ENCODE measurements at places on chromosomes 3 and 15.

GRCh38 chr15:69565066-69565655 is 112.5 kb downstream of the RPLP1 start:
- DNase-seq = no peak

GRCh38 chr3:190169877-190170276 is 49.2 kb upstream of the P3H2 start:
- no peak for DNase-seq

DNA sequence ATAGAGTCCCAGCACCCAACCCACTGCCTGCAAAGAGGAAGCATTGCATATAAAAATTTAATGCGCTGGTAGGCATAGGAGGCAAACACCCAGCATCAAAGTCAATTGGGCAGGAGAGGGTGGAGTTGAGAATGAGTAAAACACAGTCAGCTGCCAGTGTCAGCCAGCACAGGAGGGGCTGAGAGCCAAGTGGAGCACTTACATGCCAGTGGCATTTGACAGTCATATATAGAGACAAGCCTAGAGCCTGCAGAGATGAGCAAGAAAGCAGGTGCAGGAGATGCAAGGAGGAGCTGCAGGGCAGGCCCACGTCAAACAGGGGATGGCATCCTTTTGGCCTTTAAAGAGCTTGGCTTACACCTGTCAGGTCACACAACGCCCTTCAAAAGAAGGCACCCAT is 27.6 kb upstream of the ZFAND6 start:
- no peak for DNase-seq

- no peak for DNase-seq
Observed at GRCh38 chr3:183536238-183536880, 19.1 kb downstream of the KLHL6 start.

GRCh38 chr3:171149526-171150116 is 123.1 kb upstream of the SLC2A2 start:
- DNase-seq = no peak

DNA sequence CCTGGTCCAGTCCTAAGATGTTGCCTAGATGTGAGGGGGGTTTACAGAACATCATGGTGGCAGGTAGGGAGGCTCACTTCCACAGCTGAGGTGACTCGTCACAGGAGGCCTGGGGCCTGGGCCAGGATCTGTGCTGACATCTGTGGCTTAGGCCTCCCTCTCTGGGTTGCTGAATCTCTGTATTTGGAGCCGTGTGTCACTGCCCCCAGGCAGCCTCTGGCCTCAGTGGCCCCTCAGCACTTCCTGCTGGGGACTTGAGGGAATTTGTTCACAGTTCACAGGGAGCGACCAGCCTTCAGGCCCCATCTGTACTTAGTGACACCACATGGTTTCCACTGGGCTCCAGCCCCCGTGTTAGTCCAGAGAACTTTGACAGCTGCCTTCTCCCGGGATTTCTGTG is 41.7 kb upstream of the ADAMTSL3 start:
- no peak for DNase-seq

GRCh38 chr3:166785876-166786275 is 594.2 kb downstream of the ZBBX start:
- DNase-seq = no peak

GRCh38 chr15:63517628-63518027 is 13.2 kb downstream of the USP3 start:
- no peak for DNase-seq

DNA sequence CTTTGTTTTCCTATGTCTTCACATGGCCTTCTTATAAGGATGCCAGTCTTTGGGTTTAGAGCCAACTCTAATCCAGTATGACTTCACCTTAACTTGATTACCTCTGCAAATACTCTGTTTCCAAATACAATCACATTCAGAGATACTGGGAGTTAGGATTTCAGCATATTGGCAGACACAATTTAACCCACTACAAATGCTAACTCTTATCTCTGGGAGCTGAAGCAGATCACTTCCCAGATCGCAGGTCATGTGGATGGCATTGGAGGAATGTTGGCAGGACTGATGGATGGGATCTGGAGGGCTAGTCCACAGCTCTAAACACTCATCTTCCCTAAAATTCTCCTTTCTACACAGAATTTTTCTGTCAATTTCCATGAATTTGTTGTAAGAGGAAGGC is 46.2 kb upstream of the ADGRG7 start:
- DNase-seq = no peak

- no peak for DNase-seq
Observed at GRCh38 chr15:52677593-52678467, 1.4 kb downstream of the ATOSA start.

- no peak for DNase-seq
Observed at GRCh38 chr3:89697321-89697916, 590.0 kb downstream of the EPHA3 start.

DNA sequence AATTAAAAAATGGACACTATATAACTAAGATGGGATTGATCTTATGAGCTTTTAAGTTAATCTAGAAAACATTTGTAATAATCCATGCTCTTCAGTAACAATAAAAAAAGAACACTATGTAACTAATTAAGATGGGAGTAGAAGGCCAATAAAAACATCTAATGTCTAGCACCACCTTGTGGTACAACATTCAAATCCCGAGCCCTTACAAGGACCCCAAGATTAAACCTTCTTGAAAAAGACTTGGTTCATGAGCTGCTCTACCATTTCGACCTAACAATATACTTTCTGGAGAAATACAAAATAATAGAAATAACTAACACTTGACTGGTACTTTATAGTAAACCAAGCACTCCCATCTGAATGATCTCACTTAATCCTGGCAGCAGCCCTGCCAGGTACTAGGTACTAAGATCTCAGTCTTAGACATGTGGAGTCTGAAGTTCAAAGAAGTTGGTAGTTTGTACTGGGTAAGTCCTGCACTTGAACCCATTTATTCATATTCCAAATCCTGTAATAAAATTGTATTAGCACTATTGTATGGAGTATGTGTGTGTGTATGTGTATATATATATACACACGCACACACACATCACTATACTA is 21.8 kb downstream of the METTL6 start:
- DNase-seq = no peak

DNA sequence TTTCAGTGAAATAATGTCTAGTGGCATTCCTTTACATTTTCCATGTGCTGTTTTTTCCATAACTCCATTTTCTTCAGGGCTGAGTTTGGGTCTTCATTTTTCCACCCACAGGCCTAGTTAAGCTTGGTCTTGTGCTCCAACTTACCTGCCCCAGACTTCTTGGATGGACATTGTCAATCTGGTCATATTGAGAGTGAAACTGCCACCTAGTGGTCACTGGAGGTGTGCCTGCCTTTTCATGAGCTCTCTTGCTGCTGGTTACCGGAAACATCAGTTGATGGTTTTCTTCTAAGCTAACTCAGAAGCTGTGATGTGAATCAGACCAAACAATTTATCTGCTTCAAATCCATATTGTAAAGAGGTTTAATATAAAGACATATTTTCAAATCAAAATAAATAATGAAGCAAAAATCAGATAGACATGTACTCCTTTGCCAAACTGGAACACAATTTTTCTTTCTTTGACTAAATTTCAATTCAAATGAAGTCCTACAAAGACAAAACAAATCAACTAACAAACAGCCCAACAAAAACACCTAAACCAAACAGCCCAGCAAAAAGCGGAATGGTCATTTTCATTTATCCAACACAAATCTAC is 135.1 kb upstream of the RASGRP1 start:
- peak; percentile 34 for DNase-seq

DNA sequence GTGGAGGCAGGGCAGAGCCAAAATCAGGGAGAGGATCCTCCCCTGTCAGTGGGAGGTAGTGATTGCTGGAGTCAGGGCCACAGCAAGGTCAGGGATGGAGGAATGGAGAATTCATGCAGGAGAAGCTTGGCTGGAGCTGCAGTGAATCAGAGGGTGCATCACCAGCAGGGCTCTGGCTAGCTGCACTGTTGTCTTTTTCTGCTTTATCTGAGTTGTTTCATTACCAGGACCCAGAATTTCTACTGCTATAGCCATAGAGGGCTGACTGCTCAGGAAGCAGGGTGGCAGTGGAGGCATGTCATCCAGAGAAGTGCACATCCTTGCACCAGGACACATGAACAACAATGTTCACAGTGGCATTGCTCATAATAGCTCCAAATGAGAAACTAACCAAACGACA is 113.5 kb upstream of the GALNT15 start:
- no peak for DNase-seq

Measured in activated naive CD8-positive, alpha-beta T cell treated with anti-CD3 and anti-CD28 coated beads, Interleukin-2, amount 50 U/mL, for 16 hours (primary cell).